HS-5 (cell line): ENCODE measurements at places on chromosomes 12 and 14.

DNA sequence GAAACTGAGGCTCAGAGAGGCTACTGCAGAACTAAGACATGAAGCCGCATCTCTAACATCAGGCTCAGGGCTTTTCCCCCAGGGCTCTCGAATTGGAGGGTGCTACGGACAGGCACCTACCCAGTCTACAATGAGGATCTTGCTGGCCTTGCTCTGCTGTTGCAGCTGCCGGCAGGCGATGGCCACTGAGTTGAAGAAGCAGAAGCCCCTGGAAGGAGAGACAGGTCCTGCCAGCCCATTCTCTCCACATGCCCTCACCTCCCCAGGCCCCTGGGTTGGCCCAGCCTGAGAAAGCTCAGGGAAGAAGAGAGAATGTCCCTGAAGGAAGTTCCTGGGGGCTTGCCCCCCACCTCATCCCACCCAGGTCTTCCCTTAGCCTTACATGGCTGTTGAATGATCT, 16.1 kb downstream of the SLC48A1 start:
- no peak for DNase-seq

GRCh38 chr12:1205512-1206060, 214.6 kb downstream of the ERC1 start:
- no peak for DNase-seq

- no peak for DNase-seq
Observed at GRCh38 chr12:57133916-57134315, 5.6 kb downstream of the LRP1 start.

DNA sequence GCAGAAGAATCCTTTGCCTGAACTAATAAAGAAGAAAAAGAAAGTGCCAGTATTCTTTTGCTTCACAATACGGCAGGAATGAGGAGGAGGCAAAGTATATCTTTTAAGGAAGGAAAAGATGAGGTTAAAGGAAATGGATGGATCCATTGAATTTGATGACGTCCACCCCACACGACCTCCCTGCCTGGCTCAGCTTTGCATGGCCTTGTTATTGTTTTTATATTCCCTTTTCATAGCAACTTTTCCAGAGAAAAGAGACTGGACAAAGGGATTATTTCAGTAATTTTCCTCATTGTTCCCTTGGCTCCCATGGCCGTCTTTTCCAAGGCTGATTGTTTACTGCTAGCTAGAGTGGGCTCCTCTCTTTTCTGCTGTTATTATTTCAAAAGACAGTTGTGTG, 123.2 kb upstream of the SEL1L start:
- DNase-seq: no peak

DNA sequence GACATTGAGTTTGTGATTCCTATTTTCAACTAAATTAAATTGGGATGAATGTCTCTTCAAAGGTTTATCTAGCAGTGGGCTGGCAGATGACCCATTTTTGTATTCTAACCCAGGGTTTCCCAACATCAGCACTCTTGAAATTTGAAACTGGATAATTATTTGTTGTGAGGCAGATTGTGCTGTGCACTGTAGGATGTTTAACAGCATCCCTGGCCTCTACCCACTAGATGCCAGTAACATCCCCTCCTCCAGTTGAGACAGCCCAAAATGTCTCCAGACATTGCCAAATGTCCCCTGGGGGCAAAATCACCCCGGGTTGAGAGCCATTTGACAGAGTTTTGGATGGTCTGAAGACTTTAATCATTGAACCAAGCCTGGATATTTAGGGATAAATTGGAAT, 11.1 kb downstream of the DAAM1 start:
- no peak for DNase-seq

- DNase-seq: no peak
Observed at GRCh38 chr12:70883855-70884254, 36.7 kb downstream of the PTPRR start.

DNA sequence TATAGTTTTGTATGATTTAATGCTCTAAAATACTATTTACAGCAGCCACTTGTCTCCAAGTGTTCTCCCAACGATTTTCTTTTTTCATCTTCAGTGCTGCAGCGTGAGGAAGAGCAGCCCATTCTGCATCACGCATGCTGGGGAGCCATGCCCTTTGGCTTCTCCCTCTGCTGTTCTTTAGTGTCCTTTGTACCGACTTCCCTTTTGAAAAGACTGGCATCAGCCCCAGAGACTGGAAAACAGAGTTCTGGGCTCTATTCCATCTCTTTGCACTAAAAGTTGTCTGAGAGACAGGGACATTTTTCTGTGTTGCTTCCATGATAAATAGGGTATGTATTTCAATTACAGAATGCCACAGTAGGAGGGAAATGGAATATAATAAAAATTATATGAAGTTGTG, 105.1 kb downstream of the RERG start:
- no peak for DNase-seq

- no peak for DNase-seq
Observed at GRCh38 chr14:92154283-92154942, 32.6 kb downstream of the CPSF2 start.

- no peak for DNase-seq
Observed at GRCh38 chr14:76551906-76552305, 176.0 kb downstream of the ESRRB start.

GRCh38 chr12:97471194-97471593, 8.6 kb downstream of the RMST start:
- no peak for DNase-seq

- DNase-seq: no peak
Observed at GRCh38 chr12:10453156-10453555, at the start of gene KLRC1. TSS of gene KLRC1 (minus strand) at chr12:10453377. CDS start at chr12:10451156, 2,221 bp downstream.

- no peak for DNase-seq
Observed at GRCh38 chr12:41856228-41856627, 288.4 kb downstream of the GXYLT1 start.

DNA sequence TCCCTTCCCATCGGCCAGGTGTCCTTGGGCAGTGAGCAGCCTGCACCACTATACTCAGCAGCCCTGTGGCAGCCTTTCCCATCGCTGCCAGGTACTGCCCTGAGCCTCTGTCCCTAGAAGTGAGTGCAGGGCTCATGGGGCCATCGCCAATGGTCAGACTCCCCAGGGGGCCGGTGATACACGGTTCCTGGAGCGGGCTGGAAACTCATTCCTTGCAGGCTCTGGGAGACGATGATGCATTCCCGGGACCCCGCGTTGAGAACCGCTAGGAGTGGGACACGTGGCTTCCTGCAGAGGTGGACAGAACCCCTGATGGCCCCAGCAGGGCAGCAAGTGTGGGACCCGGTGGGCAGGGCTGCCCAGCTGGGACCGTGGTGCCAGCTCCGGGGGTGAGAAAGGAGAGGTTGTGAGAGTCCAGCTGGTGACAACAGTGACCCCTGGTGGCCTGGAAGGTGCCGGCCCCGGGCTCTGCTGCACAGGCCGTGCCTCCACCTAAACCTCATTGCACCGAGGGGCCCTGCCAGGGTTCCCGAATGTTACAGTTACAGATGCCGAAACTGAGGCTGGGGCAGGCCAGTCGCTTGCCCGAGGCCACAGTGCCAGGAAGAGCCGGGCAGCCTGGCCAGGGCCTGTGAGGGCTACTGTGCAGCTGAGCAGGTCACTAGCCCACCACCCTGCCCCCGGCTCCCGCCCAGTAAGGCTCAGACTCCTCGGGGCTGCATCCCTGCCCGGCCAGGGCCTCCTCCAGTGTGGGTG, 33.8 kb downstream of the FBRSL1 start:
- DNase-seq: no peak

- DNase-seq: no peak
Observed at GRCh38 chr12:18443768-18444437, 182.6 kb downstream of the PIK3C2G start.

GRCh38 chr12:24808651-24809050, 140.2 kb downstream of the BCAT1 start:
- no peak for DNase-seq
